ENCODE measurements at places on chromosomes 3 and 15. TPM values are rescaled to one million over a fixed set of nuclear protein-coding genes. Genes with fewer than 3 reads are reported as not detected.

CAPN3 gene
- 2.3 TPM for total RNA-seq

- DNase-seq = no peak
Measured at GRCh38 chr3:106529738-106530137, 660.9 kb upstream of the CBLB start.

DNA sequence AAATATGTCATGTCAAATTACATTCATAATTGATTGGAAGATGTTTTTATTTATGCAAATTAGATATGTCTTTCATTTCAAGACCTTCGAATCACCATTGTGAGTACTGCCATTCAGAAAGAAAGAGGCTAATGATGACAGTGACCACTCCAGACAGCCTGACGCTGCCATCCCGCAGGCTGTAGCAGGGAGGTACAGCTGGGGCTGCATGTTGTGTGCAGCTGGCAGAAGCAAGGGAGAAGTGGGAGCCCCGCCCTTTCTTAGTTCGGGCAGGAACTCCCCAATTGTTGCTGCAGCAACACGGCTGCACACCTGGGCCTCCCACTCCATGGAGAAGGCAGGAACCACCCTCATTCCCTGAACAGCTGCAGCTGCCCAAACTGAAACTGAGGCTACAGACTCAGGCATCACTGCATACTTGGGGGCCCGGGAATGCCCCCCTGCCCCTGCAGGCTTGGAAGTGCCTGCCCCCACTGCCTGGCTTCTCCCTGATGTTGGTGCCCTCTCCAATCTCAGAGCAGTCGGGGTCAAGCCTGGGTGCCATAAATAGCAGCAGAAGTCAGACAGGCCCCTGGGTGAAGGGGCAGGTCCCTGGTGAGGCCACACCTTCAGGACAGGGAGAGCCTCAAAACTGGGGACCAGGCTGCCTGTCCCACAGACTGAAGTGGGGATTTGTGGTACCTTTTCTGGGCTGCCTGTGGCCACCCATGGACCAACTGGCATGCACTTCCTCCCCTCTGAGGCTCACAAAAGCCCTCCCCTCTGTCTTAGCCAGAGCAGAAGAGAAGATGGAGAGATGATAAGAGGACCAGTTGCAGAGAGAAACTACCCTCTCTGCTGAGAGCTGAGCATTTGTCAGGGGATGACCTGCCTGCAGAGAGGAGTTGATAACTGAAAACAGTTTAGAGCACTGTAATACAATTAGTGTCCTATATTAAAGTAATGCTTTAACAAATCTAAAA is 964.6 kb downstream of the SI start:
- no peak for DNase-seq

DNA sequence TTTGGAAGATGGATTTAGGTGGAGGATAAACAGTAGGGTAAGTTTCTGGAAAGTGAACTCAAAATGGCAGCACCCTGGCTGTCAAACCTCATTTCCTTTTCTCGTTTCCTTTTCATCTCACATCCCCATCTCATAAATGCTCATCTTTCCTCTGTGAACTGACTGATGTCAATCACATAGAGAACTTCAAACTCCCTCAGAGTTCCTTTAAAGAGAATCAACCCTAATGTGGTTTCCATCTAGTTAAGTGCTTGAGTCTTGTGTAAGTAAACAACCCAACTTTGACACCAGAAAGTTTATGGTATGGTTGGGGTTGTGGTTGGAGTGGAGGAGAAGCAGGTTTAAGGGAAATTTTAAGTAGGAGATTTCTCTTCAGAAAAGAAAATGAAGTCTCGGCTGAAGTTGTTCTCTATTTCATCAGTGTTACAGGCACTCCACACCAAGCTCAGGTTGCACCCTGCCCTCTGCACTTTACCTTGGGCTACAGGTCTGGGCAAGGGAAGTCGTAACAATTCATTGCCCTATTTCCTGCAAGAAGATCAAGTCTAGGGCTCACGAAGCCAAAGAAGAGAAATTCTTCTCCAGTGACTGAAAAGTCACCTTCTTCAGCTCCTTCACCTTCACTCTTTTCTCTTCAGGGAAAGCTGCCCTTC is 34.4 kb upstream of the TNIK start:
- DNase-seq = no peak

ECE2 gene
- total RNA-seq = not detected

DNA sequence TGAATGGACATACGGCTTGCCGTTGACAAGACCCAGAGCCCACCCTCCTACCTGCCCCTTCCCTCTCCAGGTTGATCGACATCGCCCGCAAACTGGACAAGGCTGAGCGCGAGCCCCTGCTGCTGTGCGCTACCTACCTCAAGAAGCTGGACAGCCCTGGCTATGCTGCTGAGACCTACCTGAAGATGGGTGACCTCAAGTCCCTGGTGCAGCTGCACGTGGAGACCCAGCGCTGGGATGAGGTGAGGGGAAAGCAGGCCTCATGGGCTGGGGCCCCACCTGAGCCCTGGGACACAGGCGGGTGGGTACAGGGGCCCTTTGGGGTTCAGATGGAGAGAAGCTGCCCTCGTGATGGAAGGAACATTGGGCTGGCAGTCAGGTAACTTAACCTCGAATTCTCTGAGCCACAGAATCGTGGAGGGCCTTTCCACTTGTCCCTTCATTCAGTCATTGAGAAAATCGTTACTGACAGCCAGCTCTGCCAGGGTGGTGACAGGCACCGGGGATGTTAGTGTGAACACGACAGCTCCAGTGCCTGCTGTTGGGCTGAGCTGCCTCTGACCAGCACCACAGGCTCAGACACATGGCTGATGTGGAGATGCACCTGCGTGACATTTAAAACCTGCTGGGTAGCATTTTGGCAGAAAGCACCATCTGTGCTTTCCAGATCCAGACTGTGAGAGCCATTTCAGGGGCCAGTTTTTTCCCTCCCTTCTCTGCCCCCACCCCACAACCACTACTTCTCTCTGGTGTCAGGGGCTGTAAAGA is 25.6 kb upstream of the RHO start:
- DNase-seq = no peak

DNA sequence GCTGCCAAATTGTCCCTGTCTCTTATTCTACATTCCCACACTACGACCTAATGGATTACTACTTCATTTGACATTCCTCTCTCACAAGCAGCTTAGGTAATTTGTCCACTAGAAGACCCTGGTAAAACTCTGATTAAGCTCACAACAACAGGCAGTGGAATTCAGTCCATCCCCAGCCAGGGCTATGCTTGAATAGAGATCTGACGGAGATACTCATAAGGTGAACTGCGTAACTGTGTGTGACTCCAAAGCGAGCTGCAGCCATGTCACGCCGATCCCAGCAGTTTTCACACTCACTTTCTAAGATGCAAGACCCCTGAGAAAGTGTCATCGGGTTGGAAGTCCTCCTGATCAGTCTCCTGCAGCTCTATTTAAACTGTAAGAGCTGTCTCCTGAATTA is 25.7 kb upstream of the ROBO2 start:
- DNase-seq = no peak

DNA sequence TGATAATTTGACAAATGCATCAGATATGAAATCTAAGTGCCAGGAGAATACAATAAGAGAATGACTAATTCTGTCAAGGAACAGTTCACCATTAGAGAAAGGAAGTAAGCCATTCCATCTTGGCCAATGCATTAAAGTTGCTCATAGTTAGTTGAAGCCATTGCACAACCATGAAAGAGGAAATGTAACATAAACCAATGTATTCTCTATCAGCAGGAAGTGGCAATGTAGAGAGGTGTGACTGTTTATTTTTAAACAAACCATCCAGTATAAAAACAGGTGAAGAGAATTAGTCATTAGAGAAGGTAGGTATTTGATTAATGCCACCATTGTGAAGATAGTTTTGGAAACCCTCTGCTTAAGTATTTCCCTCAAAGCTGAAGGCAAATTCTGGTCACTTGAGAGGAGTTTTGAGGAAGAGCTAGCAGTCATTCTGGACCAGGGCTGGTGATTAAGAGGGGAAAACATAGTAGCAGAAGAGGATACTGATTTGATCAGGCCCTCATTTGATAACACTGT is 10.7 kb upstream of the ANXA2 start:
- DNase-seq = no peak

- no peak for DNase-seq
Measured at GRCh38 chr3:127216415-127217261, 23.7 kb downstream of the PRR23E start.

OXNAD1 gene
- total RNA-seq = 16.8 TPM

DNA sequence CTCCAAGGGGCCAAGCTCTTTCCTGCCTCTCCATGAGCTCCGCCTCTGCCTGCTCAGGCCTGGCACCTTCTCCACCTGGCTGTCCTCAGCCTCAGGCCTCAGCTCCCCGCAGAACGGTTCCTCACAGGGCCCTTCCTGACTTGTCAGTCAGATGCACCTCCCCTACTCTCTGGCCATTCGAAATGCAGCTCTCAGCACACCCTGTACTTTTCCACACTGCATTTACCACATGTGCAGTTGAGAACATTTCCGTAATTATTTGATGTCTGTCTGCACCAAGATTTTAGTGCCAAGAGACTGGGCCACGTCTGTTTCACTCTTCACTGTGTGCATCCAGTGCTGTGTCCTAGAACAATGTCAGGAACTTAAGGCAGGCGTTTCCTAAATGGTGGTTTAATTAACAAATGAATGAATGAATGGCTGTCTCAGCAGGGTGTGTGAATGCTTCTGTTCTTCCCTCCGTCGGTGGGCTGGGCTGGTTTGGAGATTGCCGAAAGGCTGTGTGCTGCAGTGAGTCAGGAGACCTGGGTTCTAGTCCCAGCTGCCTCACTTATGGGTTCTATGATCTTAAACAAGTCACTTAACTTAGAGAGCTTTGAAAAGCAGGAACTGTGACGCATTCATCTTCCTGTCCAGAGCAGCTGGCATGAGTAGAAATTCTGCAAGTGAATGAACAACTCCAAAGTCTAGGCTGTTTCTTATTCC is 5.4 kb downstream of the MUC4 start:
- DNase-seq = no peak

NTRK3 gene
- total RNA-seq = not detected

DNA sequence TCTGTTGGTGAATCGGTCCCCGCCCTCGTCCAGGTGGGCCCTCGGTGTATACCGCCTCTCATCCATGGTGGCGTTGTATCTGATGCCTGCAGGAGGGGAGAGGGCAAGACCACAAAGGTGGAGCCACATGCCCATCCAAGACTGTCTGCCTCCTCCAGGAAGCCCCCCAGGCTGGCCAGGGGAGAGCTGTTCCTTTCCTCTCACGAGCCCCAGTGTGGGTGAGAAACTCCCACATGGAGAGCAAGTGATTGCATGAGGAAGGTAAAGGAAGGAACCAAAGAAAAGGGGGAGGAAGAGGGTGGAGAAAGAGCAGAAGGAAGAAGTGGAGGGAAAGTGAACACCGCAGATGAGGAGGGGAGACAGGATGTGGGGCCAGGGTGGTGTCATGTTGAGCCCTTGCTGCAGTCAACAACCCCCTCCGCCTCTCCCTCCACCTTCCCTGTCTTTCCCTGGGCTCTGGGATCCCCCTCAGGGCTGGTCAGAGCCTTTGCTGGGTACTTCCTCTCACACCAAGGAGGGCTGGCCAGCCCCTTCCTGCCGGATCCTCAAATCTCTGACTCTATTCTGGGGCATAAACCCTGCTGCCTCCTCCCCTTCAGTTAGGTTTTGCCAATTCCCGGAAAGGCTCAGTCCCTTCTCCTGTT is 49.3 kb downstream of the FEM1B start:
- DNase-seq = no peak

TMEM207 gene
- total RNA-seq = 1.4 TPM

TFG gene
- 139 TPM for total RNA-seq

CFAP100 gene
- not detected for total RNA-seq

RLBP1 gene
- not detected for total RNA-seq

GRCh38 chr15:77858792-77859490 is 218.6 kb downstream of the TBC1D2B start:
- DNase-seq = no peak

XCR1 gene
- total RNA-seq = not detected

CIB1 gene
- total RNA-seq = 82.8 TPM

KCNMB3 gene
- total RNA-seq = 6.4 TPM

- DNase-seq = no peak
Measured at GRCh38 chr3:115281697-115282675, 134.9 kb upstream of the ZBTB20 start.

GRCh38 chr3:107855710-107856109 is 235.1 kb downstream of the CD47 start:
- no peak for DNase-seq

COL8A1 gene
- total RNA-seq = 0.71 TPM

GRCh38 chr3:184765047-184765729 is 46.8 kb upstream of the VPS8 start:
- no peak for DNase-seq

MUC20 gene
- total RNA-seq = 83.1 TPM

DNA sequence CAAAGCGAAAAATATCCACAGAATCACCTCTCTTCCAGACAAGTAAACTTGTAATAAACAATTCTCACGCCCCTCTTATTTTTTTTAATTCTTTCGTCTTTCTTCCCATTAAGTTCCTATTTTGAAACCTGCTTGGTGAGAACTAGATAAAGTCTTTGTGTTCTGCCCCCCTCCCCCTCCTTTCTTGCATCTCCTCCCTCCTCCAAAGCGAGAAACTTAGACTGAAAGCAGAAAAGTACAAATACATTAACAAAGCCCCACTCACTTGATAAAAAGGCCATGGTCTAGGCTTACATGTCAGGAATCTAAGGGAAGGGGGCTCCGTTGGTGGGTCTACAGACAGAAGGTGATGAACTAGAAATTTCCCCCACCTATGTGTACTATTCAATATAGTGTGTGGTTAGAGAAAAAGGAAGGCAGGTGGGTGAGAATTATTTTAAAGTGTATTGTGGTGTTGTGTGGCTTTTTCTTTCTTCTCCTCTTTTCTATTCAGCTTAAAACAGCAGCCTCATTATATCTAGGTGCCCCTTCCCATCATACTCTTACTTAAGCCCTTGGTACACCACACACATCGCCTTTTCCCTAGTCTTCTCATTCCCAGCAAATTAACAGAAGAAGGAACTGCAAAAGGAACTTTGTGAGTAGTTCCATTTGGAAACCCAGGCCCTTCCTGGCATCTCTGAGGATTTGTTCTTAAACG is 215.3 kb downstream of the MEIS2 start:
- no peak for DNase-seq

CLDN16 gene
- total RNA-seq = 4.8 TPM

- no peak for DNase-seq
Measured at GRCh38 chr3:122074621-122075265, 19.6 kb downstream of the CD86 start.

- no peak for DNase-seq
Measured at GRCh38 chr3:16909802-16910201, 25.0 kb downstream of the PLCL2 start.

PLA2G4B gene
- 6.8 TPM for total RNA-seq

CCDC191 gene
- 5.9 TPM for total RNA-seq

Data from Calu3 (cell line).